ENCODE measurements at places on chromosomes 1 and 21. TPM values are rescaled to one million over a fixed set of nuclear protein-coding genes. Genes with fewer than 3 reads are reported as not detected.
A peak's percentile ranks its signal among the peaks of the same experiment; 100 is the strongest.

GRCh38 chr1:40877698-40878097, 15.5 kb upstream of the CITED4 start:
- H3K36me3 ChIP-seq: no peaks in the 10 kb centered on the region
- peaks cover 17% of the 10 kb centered on the region for H3K4me1 ChIP-seq
- H3K27ac ChIP-seq: peak overlapping the region; percentile 81
- DNase-seq: no peak

- no peak overlapping the region for H3K4me3 ChIP-seq
- H3K36me3 ChIP-seq: no peaks in the 10 kb centered on the region
- H3K27me3 ChIP-seq: peaks cover 9% of the 10 kb centered on the region
- DNase-seq: no peak
These were observed 136.0 kb upstream of the NGF start for GRCh38 chr1:115473986-115474565.

- no peak overlapping the region for H3K27ac ChIP-seq
- H3K4me1 ChIP-seq: no peaks in the 10 kb centered on the region
- no peaks in the 10 kb centered on the region for H3K36me3 ChIP-seq
- no peak overlapping the region for H3K4me3 ChIP-seq
- H3K27me3 ChIP-seq: peaks cover 29% of the 10 kb centered on the region
These were observed 11.2 kb upstream of the GUCA2B start for GRCh38 chr1:42141978-42142377.

GRCh38 chr1:94759188-94759587, 61.0 kb upstream of the SLC44A3 start:
- no peak overlapping the region for H3K4me3 ChIP-seq
- no peaks in the 10 kb centered on the region for H3K27me3 ChIP-seq
- no peak for DNase-seq

DNA sequence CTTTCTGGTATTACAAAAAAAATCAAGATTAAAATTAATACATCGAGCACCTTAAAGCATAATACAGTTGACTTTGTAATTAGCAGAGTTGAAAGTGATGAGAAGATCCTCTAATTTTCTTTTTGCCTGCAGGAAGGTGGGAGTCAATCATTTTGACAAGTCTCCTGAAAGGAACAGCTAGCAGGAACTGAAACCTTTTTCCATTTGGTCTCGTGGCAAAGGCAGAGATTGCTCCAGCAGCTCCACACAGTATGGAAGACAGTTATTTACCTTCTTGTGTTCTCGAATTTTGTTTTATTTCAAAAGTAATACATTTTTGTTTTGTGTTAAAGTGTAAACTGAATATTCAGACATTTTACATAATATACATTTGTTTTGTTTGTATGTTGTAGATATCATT, 7.7 kb downstream of the S100PBP start:
- H3K4me3 ChIP-seq: no peak overlapping the region
- H3K4me1 ChIP-seq: peaks cover 6% of the 10 kb centered on the region
- no peak for DNase-seq
- no peaks in the 10 kb centered on the region for H3K27me3 ChIP-seq
- peaks cover 29% of the 10 kb centered on the region for H3K36me3 ChIP-seq

- no peaks in the 10 kb centered on the region for H3K36me3 ChIP-seq
- H3K4me3 ChIP-seq: peak within 1 kb of the TSS; percentile 26
- peaks cover 54% of the 10 kb centered on the region for H3K4me1 ChIP-seq
- no peaks in the 10 kb centered on the region for H3K27me3 ChIP-seq
- H3K27ac ChIP-seq: peak within 1 kb of the TSS; percentile 88
These were observed at the start of gene ACOT11 for GRCh38 chr1:54547601-54548388. TSS of gene ACOT11 (plus strand) at chr1:54548228. CDS start at chr1:54548310, 82 bp downstream.

GRCh38 chr1:17423781-17424245, 15.7 kb downstream of the RCC2 start:
- no peak for DNase-seq
- H3K27ac ChIP-seq: peak overlapping the region; percentile 76
- H3K4me3 ChIP-seq: no peak overlapping the region
- H3K27me3 ChIP-seq: no peaks in the 10 kb centered on the region

DNA sequence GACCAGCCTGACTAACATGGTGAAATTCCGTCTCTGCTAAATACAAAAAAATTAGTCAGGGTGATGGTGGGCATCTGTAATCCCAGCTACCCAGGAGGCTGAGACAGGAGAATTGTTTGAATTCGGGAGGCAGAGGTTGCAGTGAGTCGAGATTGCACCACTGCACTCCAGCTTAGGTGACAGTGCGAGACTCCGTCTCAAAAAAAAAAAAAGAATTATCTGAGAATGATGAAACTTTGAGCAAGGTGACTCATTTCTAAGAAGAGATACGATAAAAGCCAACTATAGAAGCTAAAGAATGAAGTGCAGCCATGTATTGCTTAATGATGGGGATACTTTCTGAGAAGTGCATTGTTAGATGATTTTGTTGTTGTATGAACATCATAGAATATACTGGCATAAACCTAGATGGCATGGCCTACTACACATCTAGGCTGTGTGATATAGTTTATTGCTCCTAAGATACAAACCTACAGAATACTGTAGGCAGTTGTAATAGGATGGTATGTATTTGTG, 64.7 kb downstream of the SNRPE start:
- H3K36me3 ChIP-seq: no peaks in the 10 kb centered on the region
- H3K4me3 ChIP-seq: no peak overlapping the region
- H3K27me3 ChIP-seq: no peaks in the 10 kb centered on the region
- no peak for DNase-seq

- H3K4me3 ChIP-seq: no peak overlapping the region
- H3K36me3 ChIP-seq: no peaks in the 10 kb centered on the region
- H3K4me1 ChIP-seq: no peaks in the 10 kb centered on the region
These were observed 447.2 kb downstream of the MATN1 start for GRCh38 chr1:30275926-30276764.

GRCh38 chr1:199303035-199303434, 664.2 kb downstream of the PTPRC start:
- H3K27me3 ChIP-seq: no peaks in the 10 kb centered on the region
- H3K27ac ChIP-seq: no peak overlapping the region
- H3K36me3 ChIP-seq: no peaks in the 10 kb centered on the region
- peaks cover 5% of the 10 kb centered on the region for H3K4me1 ChIP-seq
- no peak for DNase-seq

DNA sequence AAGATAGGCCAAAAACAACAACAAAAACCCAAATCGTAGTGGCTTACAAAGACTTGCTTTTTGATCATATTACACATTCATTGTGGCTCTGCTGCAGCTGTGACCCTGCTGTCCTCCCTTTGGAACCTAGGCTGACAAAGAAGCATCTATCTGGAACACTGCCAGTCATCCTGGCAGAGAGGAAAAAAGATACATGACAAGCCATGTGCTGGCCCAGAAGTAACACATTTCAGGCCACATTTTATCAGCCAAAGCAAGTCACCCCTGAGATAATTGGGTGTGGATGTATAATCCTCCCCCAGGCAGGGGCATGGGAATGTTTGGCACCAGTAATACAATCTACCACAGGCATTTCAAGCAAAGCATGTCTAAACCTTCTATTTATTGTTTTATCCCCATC, 37.2 kb upstream of the AGO1 start:
- no peak for DNase-seq
- H3K27me3 ChIP-seq: no peaks in the 10 kb centered on the region
- no peak overlapping the region for H3K4me3 ChIP-seq
- H3K27ac ChIP-seq: peak overlapping the region; percentile 48

GRCh38 chr1:60224523-60224922, 151.0 kb upstream of the C1orf87 start:
- no peak overlapping the region for H3K27ac ChIP-seq
- H3K4me3 ChIP-seq: no peak overlapping the region

DNA sequence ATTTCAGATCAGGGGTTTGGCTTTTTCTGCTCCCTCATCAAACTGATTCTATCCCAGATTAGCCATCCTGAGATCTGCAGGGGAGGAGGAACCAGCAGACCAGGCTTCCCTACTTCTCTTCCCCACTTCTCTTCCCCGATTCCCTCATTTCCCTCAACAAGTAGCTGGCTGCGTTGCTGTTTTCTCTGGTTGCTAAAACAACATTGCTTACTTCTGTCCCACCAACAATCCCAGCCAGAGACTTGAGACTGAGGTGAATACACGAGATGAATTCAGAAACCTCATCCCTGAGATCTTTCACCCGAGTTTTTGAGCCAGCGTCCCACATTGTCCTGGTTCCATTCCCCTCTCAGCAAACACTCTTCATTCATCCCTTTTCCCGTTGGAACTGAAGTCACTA, 22.4 kb downstream of the DYRK3 start:
- no peak overlapping the region for H3K4me3 ChIP-seq
- no peak overlapping the region for H3K27ac ChIP-seq
- peaks cover 41% of the 10 kb centered on the region for H3K27me3 ChIP-seq
- H3K4me1 ChIP-seq: peaks cover 16% of the 10 kb centered on the region
- no peaks in the 10 kb centered on the region for H3K36me3 ChIP-seq

Gene PCP4
- 18.1 TPM for total RNA-seq

Gene SLFNL1
- 1.2 TPM for total RNA-seq

Gene ANXA9
- total RNA-seq: 1.2 TPM

Gene COL11A1
- 133 TPM for total RNA-seq

Gene CELA2A
- total RNA-seq: not detected

Gene PALMD
- total RNA-seq: 0.32 TPM

Gene HMCN1
- 46.4 TPM for total RNA-seq

Gene RGSL1
- not detected for total RNA-seq

Gene OR10Z1
- total RNA-seq: not detected
